ENCODE measurements at places on chromosomes 1 and 21. TPM values are rescaled to one million over a fixed set of nuclear protein-coding genes. Genes with fewer than 3 reads are reported as not detected.

DNA sequence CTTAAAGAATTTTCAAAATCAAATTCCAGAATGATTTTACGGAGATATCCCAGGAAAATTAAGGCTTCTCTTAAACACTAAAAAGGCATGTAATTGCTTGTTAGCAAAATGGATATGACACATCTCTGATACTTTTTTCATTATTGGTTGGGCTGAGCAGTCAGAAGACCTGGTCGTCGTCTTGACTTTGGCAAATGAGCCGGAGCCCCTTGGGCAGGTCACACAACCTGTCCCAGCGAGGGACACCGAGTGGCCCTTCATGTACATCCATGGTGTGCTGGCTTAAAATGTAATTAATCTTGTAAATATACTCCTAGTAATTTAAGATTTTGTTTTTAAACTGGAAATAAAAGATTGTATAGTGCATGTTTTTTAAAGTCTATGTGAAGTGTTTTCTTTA lies 33.9 kb downstream of the IFNGR2 start:
- no peak for DNase-seq

GRCh38 chr1:197825541-197825940 lies 50.3 kb upstream of the DENND1B start:
- no peak for DNase-seq

Gene IL10
- 1.2 TPM for total RNA-seq

DNA sequence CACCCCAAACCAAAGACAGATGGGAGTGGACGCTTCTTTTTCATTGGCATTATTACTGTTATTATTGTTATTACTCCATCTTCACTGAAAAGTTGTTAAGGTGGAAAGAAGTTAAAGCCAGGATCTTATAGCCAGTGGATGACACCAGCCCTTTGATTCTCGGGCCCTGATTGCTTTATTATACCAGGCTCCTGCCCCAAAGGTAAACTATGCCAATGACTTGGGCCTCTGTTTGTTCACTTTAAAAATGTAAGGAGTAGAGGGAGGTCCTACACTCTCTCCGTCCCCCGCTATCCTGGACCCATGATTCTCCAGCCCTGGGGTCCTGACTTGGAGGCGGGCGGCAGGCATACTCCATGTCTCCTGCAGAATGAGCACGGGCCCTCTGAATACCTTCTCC lies 106.8 kb downstream of the TOMM20 start:
- no peak for DNase-seq

GRCh38 chr1:17287130-17287776 lies 20.7 kb upstream of the PADI4 start:
- no peak for DNase-seq
